ENCODE measurements at places on chromosomes 7 and 10. TPM values are rescaled to one million over a fixed set of nuclear protein-coding genes. Genes with fewer than 3 reads are reported as not detected.
A peak's percentile ranks its signal among the peaks of the same experiment; 100 is the strongest.

LRRC18 gene
- total RNA-seq = not detected

DNA sequence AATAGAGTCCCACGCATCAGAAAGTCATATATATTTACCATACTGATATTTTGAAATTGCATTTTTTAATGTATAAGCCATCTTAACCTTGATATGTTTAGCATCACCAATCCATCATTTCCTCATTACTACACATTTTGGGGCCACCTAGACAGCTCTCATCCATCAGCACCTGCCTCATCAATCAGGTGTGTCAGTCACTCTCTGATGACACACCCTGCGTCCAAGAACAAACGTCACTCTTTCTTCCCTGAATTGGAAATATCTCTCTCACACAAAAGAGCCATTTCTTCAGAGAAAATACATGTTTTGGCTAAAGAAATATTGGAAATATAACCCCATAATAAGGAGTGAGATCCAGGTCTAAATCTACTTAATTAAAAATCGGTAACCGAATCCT lies 38.9 kb upstream of the RSU1 start:
- DNase-seq = no peak

GRCh38 chr10:122648599-122649428 lies 50.8 kb downstream of the C10orf120 start:
- DNase-seq = no peak

DNA sequence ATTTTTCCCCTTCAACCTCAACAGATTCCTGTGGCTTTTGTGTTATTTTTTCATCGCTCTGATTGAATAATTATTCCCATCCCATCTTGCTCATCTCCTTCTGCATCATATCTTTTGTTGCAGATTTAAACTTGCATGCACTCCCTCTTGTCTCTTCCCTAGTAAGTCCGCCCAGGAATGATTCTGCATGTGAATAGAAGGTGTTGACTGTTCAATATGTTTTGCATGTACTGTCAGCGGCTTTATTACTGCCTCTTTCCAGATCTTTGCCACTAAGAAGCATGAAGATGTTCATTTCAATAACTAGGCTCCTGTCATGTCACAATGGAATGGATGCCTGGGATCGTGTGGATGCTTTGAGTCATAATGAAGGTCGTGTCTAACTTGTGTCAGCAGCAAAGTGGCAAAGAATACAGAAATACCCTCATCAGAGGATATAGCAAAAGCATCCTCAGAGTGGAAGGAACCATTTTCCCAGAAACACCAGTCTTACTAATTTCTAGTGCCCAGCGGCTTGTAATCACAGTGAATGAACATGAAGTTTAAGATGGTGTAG lies 62.6 kb upstream of the SEM1 start:
- DNase-seq = no peak

DNA sequence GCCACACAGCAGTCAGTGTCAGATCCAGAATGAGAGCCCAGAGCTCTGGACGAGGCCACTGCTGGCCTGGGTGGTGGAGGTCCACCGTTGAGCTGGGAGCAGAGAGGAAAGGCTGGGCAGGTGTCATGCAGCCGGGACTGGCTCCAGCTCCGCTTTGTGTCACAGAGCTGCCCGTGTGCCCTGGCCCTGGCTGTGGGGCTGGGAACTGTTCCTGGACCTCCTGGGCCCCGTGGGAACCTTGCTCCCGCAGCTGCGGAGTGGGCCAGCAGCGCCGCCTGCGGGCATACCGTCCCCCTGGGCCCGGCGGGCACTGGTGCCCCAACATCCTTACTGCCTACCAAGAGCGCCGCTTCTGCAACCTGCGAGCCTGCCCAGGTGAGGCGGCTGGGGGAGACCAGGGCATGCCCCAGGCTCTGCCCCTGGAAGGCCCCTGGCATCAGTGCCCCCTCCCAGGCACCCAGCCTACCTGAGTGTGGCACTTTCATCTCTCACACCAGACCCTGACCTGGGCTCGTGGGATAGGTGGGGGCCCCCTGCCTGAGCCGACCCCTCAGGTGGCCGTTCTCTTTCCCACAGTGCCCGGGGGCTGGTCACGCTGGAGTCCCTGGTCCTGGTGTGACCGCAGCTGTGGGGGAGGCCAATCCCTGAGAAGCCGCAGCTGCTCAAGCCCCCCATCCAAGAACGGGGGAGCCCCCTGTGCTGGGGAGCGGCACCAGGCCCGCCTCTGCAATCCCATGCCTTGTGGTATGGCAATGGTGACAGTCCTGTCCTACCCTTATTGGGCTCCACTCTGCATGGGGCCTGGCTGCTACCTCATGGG lies 18.8 kb upstream of the ZNF862 start:
- DNase-seq = no peak

- no peak for DNase-seq
Measured at GRCh38 chr7:155918720-155919390, 106.6 kb upstream of the SHH start.

ICA1 gene
- 18.3 TPM for total RNA-seq

- no peak for DNase-seq
Measured at GRCh38 chr10:11048707-11049278, 31.1 kb downstream of the CELF2 start.

DNA sequence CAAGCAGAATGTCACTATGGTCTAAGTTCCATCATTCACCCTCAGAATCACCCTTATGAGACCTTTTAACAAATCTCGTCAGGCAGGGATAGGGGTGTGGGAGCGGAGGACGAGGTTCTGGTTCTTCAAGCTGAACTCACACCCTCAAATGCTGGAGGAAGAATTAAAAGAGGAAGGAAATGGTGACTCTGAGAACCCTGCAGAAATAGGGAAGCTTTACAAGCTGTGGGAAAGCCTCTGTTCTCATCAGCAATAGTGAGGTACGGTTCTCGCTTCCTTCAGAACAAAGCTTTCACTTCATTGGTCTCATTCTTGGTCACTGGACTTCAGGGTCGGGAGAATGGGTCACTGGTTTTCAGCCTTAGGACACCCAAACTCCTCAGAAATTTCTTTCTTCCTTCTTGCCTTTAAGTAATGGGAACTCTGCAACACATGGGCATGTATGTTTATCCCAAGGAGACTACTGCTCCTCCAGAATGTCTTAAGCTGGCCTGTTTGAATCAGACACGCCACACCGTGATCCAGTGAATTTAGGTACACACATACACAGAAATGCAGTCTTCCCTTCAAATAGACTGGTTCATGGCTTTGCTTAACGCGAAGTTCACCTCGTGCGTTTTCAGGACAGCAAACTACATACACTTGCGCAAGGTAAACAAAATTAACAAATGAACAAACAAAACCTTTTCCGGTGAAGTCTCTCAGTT lies 226.0 kb downstream of the SFMBT2 start:
- DNase-seq = no peak

DNA sequence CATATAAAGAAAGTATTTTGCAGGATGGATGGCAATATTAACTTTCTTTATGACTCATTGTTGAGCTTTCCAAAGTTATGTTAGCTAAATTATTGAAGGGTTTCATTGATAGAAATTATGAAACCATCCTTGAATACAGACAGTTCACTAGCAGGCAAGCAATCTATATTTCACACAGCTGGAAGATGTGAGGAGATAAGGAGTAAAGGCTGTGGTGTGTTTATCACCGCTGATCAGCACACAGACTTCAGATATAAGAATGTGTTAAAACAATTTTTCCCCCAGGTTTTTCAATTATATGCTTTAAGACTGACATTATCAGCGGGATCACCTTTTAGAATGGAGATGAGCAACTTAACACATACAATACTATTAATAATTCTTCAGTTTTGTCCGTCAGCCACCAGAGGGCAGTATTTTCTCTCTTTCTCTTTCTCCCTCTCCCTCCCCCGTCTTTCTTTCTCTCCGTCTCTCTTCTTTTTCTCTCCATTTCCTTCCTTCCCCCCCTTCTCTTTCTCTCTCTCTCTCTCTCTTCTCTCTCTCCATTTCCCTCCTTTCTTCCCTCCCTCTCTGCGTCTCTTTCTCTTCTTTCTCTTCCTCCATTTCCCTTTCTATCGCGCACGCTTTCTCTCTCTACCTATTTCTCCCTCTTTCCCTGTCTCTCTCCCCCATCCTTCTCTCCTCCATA lies 62.9 kb upstream of the FAM171A1 start:
- DNase-seq = peak; percentile 74

POLL gene
- total RNA-seq = 14.4 TPM

DNA sequence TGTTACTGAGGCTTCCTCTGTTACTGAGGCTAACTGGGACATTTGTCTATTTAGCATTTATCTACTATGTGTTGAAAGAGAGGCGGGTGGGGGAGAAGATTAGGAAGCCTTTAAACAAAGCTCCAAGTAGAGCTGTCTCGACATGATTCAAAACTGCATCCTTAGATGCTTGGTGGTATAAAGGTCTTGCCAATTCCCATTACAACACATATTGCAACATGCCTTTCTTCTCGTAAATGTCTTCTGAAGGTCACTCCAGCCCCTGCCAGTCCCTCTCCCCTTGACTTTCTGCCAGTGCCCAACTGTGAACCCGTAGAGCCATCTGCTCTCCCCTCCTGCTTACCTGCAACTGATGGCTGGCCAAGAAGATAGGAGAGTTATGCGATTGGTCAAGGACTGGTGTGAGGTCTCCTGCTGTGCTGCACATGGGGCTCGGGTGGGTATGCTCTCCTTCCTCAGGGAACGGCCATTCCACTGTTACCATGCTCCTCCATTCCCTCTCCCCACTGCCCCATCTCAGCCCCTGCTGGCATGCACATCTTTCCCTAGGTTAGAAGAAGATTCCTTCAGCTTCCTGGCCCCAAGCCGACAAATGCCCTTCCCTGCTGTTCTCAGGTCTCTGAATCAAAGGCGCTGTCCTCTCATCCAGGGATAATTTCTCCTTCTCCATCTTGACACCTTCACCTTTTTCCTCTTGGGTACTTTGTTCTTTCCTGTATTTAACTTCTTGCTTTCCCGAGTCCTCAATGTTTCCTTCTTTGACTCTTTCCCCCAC lies 43.6 kb upstream of the ZNF32 start:
- peak; percentile 63 for DNase-seq

GRCh38 chr7:38878694-38879457 lies 30.1 kb downstream of the VPS41 start:
- no peak for DNase-seq

DNA sequence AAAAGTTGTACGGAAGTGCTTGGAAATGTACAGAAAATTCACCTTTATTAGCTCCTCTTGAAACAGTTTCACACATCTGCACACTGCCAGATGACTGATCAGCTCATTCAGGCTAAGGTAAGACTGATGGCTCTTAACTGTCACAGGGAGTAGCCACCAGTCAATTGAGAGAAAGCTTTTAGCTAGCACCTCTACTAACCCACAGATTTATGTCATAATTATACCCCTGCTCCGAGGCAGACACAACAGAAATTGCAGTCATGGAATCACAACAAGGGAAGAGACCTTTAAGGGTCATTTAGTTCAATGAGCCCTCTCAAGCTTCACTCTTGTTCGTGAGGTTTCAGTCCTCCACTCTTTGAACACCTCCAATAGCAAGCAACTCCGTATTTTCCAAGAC lies 235.4 kb downstream of the TRIL start:
- DNase-seq = no peak

TMEM184A gene
- 0.18 TPM for total RNA-seq

DNA sequence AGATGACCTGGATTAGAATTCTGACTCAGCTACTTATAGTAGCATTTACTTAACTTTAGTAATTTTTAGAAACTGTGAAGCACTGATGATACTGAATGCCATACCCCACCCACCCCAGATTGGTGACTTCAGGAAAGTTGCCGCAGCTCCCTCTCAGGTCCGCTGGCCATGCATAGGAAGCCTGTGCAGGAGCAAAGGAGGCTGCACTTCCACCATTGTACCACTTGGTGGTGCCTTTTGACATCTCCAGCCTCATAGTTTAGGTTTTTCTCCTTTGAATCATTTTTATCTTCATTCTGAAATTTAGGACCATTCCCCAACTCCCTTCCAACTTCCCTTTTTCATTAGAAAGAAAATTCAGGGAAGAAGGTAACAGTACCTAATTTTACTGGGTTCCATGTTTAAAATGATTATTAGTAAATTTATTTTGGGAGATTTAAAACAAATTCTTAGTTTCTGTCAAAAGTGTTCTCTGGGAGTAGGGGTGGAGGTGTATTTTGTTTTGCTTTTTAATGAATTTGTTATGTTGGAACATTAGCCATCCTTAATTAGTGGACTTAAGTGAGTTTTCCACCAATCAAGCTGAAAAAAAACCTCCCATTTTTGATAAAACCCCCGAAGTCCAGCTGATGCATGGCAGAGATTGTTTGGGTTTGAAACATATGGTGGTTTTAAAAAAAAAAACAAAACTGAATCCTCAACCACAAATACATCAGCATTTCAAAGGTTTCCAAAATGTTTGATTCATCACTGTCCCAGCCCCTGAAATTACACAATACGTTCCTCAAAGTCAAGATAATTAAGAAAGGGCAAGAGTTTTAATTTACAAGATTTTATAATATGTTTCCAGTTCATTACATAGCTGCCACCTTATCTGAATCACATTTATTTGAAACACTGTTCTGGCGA lies 109.6 kb downstream of the WNT2 start:
- DNase-seq = no peak

COL26A1 gene
- total RNA-seq = 16.3 TPM

DNA sequence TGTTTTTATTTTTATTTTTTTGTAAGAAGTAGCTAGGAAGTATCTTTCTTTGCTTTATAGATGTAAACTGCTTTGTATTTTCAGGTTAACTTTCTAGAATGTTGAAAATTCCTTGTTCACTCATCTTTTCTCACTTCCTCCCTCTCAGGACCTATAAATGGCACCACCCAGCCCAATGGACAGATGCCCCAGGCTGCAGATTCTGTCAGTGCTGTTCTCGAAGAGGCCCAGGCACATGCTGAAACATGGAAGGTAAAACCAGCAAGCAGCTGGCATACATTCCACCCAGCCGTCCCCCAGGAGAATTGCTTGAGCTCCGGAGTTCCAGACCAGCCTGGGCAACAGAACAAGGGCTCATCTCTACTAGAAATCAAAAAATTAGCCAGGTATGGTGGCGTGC lies 47.1 kb upstream of the PDSS1 start:
- DNase-seq = no peak

- peak; percentile 77 for DNase-seq
Measured at GRCh38 chr10:78973901-78974616, 94.7 kb upstream of the ZMIZ1 start.

ADCY1 gene
- total RNA-seq = 93.5 TPM

- DNase-seq = no peak
Measured at GRCh38 chr10:43921478-43921877, 272.8 kb upstream of the ZNF32 start.

DNA sequence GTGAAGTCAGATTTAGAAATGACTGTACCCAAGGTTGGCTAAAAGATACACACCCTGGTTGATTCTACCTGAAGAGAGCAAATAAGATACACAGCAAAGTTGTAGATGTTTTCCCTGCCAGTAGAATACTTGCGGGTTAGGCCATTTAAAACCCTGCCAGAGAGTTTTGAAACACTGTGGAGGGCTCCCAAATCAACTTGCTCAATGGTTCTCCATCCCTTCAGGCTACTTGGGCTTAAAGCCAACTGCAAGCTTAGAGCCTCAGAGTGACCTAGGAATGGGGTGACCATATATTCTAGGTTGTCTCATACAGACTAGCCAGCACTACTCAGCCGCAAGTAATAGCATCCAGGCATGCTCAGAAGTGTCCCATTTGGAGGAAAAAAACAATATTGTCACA lies 10.0 kb downstream of the CAV1 start:
- no peak for DNase-seq

GRCh38 chr7:78437118-78437517 lies 638.5 kb downstream of the PHTF2 start:
- no peak for DNase-seq

LFNG gene
- 31.3 TPM for total RNA-seq

GRCh38 chr7:149666360-149666945 lies 106.9 kb downstream of the ZNF467 start:
- no peak for DNase-seq

GRCh38 chr10:50740293-50740648 lies 535 bp downstream of the ASAH2B start:
- DNase-seq = peak; percentile 0

- DNase-seq = no peak
Measured at GRCh38 chr7:21966271-21966670, 20.6 kb upstream of the CDCA7L start.
